Fibroblast of mammary gland (primary cell): ENCODE measurements at places on chromosomes 3 and 15.

GRCh38 chr3:22098021-22098420, 347.0 kb upstream of the ZNF385D start:
- no peak for DNase-seq

DNA sequence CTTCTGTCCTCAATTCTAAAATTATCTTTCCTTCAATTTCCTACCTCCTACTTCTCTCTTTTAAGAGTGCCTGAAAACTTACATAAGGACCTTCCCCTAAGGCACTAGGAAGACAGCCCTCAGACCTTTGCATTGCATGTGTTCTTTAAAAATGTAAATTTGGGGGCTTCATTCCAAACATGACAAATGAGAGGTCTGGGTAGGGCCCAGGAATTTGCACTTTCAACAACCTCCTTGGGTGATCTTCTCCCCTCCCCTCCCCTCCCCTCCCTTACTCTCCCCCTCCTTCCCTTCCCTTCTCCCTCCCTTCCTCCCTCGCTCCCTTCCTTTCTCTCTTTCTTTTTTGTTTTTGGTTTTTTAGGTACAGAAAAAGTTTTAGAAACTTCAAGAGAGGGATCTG, 18.7 kb downstream of the USF3 start:
- no peak for DNase-seq

DNA sequence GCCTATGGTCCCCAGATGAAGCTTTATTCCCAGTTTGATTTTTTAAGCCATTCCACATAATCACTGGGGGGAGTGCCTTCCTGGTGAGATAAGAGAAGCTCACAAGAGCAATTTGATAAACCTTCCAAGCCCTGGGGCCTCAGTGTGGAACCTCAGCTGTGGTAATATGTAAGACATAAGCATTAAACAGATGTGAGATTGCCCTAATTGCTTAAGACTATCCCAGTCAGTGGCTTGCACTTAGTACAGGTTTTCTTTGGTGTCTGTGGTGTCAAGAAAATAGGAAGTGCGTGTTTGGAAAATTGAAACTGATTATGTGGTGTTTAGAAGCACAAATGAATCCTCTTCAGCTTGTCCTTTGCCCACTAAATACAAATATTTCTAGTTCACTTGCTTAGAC, 54.3 kb downstream of the LRRN1 start:
- DNase-seq: no peak

- DNase-seq: no peak
Observed at GRCh38 chr3:176988795-176989194, 208.5 kb downstream of the TBL1XR1 start.

DNA sequence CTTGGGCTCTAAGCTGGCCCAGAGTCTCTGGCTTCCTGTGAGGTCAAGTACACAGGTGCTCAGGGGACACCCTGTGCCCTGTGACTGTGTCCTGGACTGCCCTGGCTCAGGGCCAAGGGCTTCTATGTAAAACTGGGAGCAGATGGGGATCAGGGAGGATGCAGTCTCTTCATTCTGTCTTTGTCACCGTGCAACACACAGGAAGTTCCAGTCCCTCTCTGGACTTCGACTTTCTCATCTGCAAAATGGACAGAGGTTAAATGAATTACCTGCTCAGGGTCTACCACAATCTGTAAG, 61.9 kb upstream of the TLE3 start:
- no peak for DNase-seq

- DNase-seq: no peak
Observed at GRCh38 chr15:43529587-43530345, 12.4 kb downstream of the MAP1A start.

DNA sequence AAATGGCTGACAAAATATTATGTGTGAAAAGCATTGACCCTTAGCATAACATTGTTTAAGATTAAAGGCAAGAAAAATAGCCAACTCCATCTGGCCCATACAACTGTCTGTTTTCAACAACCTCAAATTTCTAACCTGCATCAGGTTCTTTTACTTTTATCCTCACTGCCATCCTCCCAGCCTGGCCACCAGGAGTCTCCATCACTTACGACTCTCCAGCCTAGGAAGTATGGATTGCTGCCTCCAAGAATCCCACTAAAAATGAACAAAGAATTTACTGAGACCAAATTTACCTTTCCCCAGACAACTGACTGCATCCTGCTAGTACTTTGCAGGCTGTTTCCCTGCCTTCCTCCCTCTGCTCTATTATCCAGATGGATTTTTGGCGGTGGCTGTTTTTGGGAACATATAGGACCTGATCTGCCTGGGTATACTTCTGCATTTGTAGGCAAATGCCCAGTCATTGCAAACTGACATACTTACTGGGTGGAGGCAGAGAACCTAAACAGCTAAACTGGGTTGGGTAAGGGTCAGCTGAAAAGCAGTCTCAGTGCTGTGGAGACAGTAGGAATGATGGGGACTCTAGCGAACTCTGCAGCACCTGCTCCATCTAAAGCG, 144.2 kb downstream of the GHSR start:
- no peak for DNase-seq

DNA sequence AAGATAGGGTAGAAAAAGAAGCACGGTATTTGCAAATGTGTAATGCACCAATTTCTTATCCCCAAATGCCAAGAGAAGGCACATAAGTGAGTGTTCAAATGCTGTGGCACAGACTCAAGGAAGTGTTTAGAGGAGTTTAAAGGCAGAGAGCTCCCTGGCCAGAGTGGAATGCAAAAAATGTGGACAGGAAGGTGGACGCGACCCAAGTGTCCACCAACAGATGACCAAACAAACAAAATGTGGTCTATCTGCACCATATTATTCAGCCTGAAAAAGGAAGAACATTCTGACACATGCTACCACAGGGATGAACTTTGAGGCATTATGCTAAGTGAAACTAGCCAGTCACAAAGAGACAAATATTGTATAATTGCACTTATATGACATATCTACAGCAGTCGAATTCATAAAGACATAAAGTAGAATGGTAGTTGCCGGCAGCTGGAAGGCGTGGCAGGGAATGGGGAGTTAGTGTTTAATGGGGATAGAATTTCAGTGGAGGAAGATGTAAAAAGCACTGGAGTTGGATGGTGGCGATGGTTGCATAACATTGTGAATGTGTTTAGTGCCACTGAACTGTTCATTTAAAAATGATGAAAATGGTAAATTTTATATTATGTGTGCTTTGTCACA, 126.6 kb downstream of the SRGAP3 start:
- no peak for DNase-seq
